ENCODE measurements at places on chromosomes 4 and X.

DNA sequence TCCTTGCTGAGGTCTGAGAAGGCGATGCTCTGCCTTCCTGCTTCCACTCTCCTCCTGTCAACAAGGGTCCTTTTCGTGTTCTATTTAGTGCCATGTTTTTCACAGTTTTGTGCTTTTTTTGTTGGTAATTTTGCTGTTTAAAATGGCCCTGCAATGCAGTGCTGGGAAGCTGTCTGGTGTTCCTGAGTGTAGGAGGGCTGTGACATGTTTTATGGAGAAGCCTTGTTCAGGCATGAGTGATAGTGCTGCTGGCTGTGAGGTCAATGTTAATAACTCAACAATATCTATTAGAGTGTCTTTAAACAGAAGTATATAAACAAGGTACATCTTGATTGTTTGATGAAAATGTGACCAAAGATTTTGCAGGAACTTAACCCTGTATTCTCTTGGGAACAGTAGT is 27.6 kb downstream of the CLCN4 start:
- DNase-seq = no peak

GRCh38 chr4:106869551-106869950 is 166.6 kb downstream of the DKK2 start:
- DNase-seq = no peak

DNA sequence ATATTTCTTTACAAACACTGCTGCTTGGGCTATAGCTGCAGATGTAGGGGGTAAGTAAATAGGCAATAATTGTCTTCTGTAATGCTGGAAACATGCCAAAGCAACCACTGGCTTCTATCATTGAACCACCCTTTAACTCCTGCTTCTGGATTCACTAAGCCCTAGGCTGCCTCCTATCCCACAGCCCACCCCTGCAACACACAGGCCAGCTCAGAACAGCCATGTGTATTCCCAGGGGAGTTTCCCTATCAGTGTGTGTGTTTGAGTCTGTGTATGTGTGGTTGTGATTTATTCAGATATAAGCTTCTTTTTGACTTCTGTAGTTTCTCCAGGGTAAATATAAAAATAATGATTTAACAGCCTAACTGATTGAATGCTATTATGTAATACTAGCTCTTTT is 291.3 kb downstream of the PCDH10 start:
- peak; percentile 9 for DNase-seq

- DNase-seq = no peak
These were observed 299.3 kb upstream of the HS3ST1 start for GRCh38 chr4:11727903-11728564.
